Activated T-helper 1 cell treated with anti-CD3 and anti-CD28 coated beads, Interleukin-12 subunit alpha, Interleukin-12 subunit beta, Interleukin-2, Interleukin-4 antibody, amounts not matched to agents 30 ng/mL and 10 ng/mL and 1 ng/mL, durations not matched to agents 14 hours and 24 hours and 36 hours (primary cell): ENCODE measurements at places on chromosomes 11 and 22. TPM values are rescaled to one million over a fixed set of nuclear protein-coding genes. Genes with fewer than 3 reads are reported as not detected.

TMEM126A gene
- 46.0 and 47.7 TPM in 2 replicates for total RNA-seq

PIH1D2 gene
- 0.24 and 0.49 TPM in 2 replicates for total RNA-seq

GDPD4 gene
- total RNA-seq, result not detected in 2 replicates

VPREB3 gene
- not detected in 2 replicates for total RNA-seq

DHCR7 gene
- total RNA-seq, result 100 and 106 TPM in 2 replicates

PICALM gene
- total RNA-seq, result 174 and 177 TPM in 2 replicates

OR51B4 gene
- total RNA-seq, result not detected in 2 replicates

MMP11 gene
- 0.34 and 0.69 TPM in 2 replicates for total RNA-seq

CPT1A gene
- 22.0 and 22.6 TPM in 2 replicates for total RNA-seq

YPEL4 gene
- total RNA-seq, result 0.26 and 0.39 TPM in 2 replicates
